Hepatocyte (in vitro differentiated cells): ENCODE measurements at places on chromosomes 2 and 18. TPM values are rescaled to one million over a fixed set of nuclear protein-coding genes. Genes with fewer than 3 reads are reported as not detected.
A peak's percentile ranks its signal among the peaks of the same experiment; 100 is the strongest.

DNA sequence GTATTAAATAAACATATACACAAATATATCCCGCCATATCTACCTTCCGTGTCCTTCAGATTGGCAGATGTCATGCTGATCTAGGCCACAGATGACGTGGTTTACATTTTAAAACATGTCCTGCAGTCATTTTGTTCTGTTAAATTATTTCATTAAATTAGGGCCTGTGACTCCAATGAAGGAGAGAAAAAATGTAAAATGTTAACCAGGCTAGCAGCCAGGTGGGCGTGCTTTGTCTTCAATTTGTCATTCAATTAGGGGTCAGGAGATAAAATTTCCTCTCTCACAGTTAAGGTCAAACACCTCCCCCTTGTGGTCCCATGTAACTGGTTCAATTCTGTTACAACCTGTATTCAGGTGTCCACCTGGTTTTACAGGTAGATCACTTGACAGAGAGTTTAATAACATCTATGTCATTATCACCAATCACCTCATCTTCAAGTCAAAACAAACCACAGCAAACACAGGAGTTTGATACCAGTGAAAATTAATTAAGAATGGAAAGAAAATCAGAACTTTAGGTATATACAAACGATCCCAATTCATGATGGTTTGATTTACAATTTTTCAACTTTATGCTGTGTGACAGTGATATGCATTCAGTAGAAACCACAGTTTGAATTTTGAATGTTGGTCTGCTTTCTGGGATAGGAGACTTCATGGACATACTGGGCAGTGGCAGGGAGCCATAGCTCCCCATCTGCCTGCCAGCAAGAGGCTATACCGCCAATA, 339.4 kb downstream of the CMPK2 start:
- DNase-seq, result peak; percentile 65

- DNase-seq, result no peak
Observed at GRCh38 chr2:160694631-160695030, 201.0 kb upstream of the RBMS1 start.

DNA sequence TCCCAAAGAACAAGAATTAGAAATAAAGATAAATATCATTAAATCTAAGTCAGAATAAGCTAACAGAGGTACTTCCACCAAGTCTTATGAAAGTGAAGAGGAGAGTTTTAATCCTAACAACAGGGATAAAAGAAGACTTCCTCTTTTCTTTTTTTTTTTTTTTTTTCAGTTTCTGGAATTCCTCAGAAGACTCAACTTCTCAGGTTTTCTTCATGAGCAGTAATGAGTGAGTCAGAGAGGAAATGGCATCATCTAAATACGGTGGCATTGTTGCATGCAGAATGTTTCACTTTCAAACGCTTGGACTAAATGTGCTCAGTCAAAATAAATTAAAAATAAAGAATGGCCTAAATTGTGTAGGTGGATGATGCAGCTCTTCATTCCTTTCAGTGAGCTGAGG, 45.6 kb upstream of the ARHGAP15 start:
- no peak for DNase-seq

- DNase-seq, result peak; percentile 21
Observed at GRCh38 chr18:25737710-25738311, 352.6 kb downstream of the SS18 start.

- DNase-seq, result peak; percentile 28
Observed at GRCh38 chr2:188693111-188693510, 281.1 kb upstream of the COL3A1 start.

DNA sequence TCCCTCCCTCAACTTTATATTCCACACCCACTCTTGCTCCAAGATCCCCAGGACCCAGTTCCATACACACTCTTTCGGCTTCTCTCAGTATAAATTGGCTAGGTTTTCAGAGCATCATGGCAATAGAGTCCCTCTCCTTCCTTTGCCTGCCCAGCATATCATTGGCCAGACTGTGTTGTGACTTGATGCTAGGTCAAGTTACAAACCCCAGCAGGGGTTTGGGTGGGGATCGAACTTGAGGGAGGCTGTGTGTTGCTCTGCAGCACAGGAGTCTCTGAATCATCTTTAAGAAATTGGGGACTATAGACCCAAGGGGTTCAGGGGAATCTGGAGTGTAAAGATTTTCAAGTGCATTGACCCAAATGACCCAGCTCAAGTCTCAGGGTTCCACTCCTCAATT, 477.5 kb upstream of the MEIS1 start:
- no peak for DNase-seq

DNA sequence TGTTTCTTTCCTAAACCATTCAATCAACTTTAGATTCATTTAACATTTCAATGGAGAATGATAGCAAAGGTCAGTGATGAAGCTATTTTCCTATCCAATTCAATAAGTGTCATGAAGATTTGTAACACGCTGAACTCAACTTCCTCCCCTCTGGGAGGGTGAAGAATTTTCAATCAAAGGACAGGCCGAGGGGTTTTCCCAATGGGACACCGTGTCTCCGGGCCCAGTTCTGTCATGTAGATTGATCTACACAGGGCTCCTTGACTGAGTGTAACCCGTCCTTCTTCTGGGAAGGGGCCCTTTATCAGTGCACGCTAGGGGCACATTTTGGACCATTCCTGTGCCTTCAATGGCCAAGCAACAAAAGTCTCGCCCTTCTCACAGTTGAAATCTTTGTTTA, 90.1 kb downstream of the KCNE4 start:
- DNase-seq, result no peak

DNA sequence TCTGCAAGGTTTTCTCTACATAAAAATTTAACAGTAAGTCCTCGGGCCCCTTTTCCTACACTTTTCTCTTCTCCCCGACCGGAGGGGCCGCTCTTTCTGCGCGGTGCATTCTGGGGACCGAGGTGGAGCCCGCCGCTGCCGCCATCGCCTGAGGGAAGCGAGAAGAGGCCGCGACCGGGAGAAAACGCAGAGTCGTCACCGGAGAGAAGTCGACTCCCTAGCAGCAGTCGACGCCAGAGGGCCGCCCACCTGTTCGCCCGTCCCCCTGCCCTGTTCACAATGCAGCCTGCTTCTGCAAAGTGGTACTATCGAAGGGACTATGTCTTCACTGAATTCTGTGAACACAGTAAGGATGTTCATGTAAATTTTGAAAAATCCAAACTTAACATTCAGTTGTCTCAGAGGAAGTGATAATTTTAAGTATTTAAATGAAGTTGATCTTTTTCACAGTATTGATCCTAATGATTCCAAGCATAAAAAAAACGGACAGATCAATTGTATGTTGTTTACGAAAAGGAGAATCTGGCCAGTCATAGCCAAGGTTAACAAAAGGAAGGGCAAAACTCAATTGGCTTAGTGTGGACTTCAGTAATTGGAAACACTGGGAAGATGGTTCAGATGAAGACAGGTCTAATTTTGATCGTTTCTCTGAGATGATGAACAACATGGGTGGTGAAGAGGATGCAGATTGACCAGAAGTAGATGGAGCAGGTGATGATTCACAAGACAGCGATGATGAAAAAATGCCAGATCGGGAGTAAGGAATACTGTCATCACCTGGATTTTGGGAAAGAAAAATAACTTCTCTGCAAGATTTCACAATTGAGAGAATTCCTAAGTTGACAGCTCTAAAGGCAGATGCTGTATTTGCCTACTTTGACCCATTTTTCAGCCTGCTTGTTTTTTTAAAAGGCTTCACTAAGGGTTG, 55.8 kb downstream of the ASXL2 start:
- peak; percentile 26 for DNase-seq

- DNase-seq, result no peak
Observed at GRCh38 chr2:168901003-168901402, at the start of gene G6PC2. Gene G6PC2, plus strand, starts transcription at chr2:168901291. Its CDS starts 41 bp downstream, at chr2:168901332.

- no peak for DNase-seq
Observed at GRCh38 chr2:61396005-61396404, 74.9 kb downstream of the USP34 start.

GRCh38 chr2:67717692-67718091, 320.6 kb downstream of the ETAA1 start:
- DNase-seq, result no peak

The ACMSD gene
- total RNA-seq, result 6.5 and 8.6 TPM in 2 replicates

GRCh38 chr18:51668607-51669006, 471.1 kb upstream of the MEX3C start:
- DNase-seq, result no peak

DNA sequence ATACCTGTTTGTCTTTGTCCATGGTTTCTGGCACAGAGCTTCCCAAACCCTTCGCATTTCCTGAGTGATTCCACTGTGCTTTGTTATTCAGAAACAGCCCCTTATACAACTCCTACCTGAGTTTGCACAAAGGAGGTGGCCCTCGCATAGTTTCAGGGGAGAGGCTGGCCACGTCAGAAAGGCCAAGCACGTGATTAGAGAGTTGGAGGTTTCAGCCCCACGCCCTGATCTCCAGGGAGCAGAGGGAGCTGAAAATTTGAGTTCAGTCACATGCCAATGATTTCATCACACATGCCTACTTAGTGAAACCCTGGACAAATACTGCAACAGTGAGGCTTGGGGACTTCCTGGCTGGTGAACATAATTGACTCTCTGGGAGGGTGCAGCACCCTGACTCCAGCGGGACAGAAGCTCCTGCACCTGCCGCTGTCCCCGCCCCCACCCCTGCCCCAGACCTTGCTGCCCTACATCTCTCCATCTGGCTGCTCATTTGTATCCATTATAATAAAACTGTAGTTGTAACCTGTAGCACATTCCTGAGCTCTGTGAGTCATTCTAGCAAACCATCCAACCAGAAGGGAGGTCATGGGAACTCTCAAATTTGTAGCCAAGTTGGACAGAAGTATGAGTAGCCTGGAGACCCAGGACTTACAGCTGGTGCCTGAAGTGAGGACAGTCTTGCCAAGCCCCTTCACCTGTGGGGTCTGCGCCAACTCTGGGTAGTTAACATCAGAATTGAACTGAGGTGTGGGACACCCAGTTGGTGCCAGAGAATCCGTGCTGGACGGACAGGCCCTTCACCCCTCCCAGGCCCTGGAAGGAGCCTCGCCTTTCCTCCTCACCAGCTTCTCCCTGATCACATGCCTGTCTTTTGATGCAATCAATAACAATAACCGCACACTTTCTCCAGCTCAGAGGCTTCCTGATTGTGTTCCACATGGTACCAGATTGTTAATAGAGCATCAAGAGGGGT, 224.3 kb downstream of the ANAPC1 start:
- DNase-seq, result peak; percentile 90

The ALK gene
- total RNA-seq, result 0.20 and 0.27 TPM in 2 replicates

The EMX1 gene
- total RNA-seq, result 0.12 and 1.2 TPM in 2 replicates

- DNase-seq, result no peak
Observed at GRCh38 chr2:56613920-56614319, 430.1 kb downstream of the CCDC85A start.

DNA sequence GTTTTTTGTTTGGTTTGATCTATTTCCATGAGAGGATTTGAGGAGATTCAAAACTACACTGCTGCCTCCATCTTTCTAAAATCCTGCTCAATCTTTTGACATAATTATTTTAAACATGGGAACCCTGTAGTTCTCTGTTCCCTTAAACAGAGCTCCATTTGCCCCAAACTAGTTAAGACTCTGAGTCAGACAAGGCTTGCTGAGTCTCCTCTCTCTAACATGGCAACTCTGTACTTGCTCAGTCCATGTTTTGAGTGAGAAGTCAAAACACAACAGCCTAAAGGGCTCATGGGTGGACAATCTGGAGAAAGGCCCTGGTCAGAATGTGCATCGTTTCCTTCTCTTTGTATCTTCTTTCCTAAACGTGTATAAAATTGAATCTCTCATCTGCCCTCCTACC, 7.1 kb upstream of the STAMBP start:
- no peak for DNase-seq

DNA sequence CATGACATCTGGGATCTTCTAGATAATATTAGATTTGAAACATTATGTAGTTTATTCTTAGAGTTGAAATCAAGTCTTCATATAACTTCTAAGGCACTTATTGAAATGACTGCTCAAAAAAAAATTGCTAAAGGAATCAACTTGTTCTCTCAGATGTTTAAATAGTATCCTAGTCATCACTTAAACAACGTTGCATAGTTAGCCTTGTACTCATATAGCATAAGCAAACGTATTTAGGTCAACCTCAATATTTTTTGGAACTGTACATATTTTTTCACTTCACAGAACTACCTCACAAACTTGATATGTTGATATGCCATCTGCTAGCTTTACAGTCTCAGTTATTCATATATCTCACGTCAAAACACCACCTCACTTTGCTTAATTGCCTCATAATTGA, 47.1 kb upstream of the CREB1 start:
- no peak for DNase-seq

GRCh38 chr2:214103276-214104001, 307.4 kb upstream of the VWC2L start:
- DNase-seq, result peak; percentile 26

The MSGN1 gene
- total RNA-seq, result not detected in 2 replicates

DNA sequence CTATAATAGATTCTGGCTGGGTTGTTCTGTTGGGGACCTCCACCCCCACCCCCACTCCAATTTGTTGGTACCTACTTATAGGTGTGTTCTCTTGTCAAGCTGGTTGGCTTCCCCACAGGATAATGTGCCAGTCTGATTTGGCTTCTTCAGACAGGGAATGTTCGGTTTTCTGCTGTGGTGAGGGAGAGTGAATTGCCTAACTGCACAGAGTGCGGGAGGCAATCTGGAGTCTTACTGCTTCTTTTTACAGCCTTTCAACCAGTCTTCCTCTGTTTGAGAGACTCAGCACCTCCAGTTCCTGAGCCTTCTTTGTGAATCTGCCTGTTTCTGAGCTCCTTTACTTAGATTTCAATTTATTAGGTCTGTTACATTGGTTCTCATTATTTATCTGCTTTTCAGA, 27.4 kb upstream of the SNORC start:
- no peak for DNase-seq

The IGFBP2 gene
- total RNA-seq, result 163 and 231 TPM in 2 replicates

- peak; percentile 54 for DNase-seq
Observed at GRCh38 chr2:223101340-223102039, 49.5 kb downstream of the KCNE4 start.

DNA sequence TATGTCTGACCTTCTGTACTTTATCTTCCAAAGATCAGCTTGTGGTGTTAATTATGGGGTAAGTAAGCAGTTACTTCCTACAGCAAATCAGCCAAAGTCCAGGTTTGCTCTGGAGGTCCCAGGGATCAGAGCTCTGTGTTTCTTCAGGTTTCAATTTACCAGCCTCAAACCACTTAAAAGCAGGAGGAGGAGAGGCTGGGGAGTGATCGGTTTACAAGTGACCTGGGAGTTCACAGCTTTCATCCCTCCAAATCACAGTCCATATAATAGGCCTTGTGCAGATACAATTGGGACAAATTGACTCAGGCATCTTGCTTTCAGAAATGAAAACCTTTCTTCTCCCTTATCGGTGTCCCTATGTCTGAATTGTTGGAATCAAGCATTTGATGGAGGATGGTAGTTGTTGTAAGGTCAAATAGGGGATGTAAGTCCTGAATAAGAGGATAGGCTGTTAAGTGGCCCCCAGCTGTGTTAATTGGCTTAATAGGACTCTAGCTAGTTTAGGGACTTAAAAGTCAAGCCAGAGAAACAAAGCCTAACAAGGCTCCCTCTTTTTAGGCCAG, 188.0 kb upstream of the NT5C1B start:
- DNase-seq, result no peak

DNA sequence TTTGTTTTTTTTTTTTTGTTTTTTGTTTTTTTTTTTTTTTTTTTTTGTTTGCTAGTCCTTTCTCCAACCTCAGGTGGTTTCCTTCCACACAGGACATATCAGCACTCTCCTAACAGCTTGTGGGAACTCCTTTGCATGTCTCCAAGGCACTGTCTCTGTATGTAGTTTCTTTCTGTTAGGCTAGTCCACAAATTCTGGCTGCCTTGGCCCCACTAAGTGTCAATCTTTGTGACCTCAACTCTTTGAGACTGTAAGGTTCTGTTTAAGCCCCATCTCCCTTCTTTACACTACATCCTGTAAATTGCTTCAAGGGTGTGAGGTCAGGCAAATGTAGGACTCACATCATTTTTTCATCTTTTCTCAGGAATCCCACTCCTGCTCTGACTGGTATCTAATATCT, 85.1 kb downstream of the NCOA1 start:
- DNase-seq, result no peak

- no peak for DNase-seq
Observed at GRCh38 chr2:158458617-158458920, 1.8 kb downstream of the PKP4 start.
